ENCODE measurements at places on chromosomes 11 and 22. TPM values are rescaled to one million over a fixed set of nuclear protein-coding genes. Genes with fewer than 3 reads are reported as not detected.

XKR3 gene
- total RNA-seq = not detected

KRTAP5-10 gene
- not detected for total RNA-seq

NKAPD1 gene
- total RNA-seq = 27.8 TPM

CD3E gene
- not detected for total RNA-seq

CRYBB3 gene
- total RNA-seq = not detected

SCGB1D2 gene
- total RNA-seq = not detected

SNX32 gene
- not detected for total RNA-seq

CNGA4 gene
- total RNA-seq = not detected

SHISAL1 gene
- total RNA-seq = 49.6 TPM

PAMR1 gene
- total RNA-seq = not detected

LIF gene
- total RNA-seq = 11.1 TPM

DCHS1 gene
- 5.4 TPM for total RNA-seq

DNA sequence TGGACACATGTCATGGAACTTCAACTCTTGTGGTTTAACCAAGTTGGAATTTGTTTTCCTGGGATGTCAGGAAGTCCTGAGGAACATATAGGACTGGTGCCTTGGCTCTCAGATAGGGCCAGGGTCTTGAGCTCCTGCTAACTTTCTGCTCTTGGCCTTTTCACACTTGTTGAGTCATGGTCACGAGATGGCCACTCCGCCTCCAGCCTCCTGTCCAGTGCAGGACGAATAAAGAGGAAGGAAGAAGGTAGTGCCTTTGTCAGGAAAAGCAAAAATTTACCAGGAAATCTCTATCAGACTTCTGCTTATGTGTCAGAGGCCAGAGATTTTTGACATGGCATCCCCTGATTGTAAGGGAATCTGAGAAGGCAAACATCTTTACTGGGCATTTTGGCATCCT, 89.1 kb upstream of the ARHGAP20 start:
- DNase-seq = no peak

GRCh38 chr22:26330971-26331625, 98.0 kb upstream of the ASPHD2 start:
- DNase-seq = peak; percentile 25

DNA sequence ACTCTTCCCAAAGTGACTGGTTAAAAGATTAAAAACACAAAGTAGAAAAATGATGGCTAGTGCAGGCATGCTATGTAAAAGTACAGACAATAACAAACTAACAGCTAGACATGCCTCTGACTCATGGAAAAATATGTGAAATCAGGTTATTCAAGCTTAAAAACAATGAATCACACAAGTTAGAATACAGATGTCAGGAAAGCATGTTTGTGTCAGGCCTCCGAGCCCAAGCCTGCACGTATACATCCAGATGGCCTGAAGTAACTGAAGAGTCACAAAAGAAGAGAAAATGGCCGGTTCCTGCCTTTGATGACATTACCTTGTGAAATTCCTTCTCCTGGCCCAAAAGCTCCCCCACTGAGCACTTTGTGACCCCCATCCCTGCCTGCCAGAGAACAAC, 110.1 kb downstream of the NOX4 start:
- peak; percentile 78 for DNase-seq

GRCh38 chr11:33910296-33910957, 18.6 kb upstream of the LMO2 start:
- DNase-seq = peak; percentile 32

DNA sequence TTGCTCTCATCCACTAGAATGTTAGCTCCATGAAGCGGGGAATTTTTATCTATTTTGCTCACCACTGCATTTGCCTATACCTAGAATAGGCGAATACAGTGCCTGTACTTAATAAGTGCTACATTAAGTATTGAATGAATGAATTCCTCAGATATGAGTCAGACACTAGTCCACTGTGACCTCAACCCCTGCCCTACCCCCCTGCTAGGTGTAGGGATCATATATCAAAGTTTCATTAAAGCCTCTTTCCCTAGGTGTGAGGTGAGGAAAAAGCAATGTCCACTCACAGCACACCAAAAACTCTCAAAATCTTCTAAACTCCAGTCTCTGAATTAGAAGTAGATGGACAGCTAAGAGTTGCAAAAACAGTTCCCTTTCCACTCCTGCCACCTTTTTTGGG, 9.8 kb upstream of the PSMA1 start:
- no peak for DNase-seq

DNA sequence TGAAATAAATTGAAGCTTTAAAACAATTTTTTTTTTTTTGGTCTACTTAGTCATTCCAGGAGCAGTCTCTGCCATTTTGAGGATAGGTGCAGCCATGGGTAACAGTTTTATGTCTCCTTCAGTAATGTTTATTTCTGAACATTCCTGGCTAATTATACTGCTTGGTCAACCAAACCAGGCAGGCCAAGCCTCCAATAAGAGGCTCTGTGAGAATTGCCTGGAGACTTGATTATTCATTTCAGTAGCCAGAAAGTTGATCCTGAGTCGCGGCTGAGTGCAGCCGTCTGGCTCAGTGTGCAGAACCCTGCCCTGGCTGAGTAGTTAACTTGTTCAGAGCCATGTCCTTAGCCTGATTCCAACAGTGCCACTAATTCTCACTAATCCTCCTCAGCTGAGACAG, 364.0 kb upstream of the FAT3 start:
- DNase-seq = peak; percentile 26

GRCh38 chr11:35134403-35135148, 4.4 kb upstream of the CD44 start:
- no peak for DNase-seq

- DNase-seq = no peak
These were observed 28.5 kb upstream of the TLCD5 start for GRCh38 chr11:120296554-120296953.

DNA sequence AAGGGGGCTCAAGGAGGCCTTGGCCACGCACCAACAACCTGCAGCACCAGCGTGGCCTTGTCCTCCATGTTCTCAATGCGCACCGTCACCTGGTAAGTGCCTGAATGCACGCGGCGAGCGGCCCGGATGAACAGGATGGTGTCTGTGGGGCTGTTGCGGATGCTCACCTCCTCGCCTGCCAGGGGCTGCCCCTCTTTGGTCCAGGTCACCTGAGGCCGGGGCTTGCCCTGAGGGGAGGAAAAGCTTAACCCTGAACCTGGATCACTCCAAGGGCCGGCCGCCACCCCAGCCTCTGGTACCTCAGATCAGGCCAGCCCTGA, 19.0 kb downstream of the MYBPC3 start:
- no peak for DNase-seq

DNA sequence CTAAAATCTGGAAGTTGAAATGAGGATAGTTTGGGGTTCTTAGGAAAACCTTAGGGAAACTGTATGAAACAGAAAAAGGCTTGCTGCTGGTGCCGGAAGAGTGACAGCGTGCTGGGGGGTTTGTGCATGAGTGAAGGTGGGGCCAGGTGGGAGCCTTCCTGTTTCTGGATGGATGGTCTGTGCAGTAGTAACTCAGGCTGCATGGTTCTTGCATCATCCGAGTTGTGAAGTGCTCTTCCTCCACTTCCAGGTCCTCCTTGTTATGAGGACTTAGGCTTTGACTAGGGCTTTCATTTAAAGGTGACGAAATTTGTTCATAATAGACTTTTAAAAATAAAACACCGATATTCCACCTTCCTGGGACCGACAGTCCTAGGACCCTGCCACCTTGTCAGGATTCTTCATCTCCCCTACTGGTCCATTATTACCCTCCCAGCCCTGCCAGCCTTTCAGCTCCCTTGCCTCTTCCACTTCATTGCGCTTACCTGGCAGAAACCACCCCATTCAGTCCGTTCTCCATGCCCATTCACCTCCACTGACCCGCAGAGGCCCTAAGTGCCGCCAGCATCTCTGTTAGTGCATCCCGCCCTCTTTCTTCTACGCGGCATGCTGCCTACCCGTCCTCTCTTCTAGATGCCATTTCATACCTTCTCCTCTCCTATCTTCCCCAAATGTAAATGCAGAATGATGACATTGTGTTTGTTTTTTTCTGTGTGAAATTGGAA, 47.3 kb downstream of the PPFIA1 start:
- no peak for DNase-seq

DNA sequence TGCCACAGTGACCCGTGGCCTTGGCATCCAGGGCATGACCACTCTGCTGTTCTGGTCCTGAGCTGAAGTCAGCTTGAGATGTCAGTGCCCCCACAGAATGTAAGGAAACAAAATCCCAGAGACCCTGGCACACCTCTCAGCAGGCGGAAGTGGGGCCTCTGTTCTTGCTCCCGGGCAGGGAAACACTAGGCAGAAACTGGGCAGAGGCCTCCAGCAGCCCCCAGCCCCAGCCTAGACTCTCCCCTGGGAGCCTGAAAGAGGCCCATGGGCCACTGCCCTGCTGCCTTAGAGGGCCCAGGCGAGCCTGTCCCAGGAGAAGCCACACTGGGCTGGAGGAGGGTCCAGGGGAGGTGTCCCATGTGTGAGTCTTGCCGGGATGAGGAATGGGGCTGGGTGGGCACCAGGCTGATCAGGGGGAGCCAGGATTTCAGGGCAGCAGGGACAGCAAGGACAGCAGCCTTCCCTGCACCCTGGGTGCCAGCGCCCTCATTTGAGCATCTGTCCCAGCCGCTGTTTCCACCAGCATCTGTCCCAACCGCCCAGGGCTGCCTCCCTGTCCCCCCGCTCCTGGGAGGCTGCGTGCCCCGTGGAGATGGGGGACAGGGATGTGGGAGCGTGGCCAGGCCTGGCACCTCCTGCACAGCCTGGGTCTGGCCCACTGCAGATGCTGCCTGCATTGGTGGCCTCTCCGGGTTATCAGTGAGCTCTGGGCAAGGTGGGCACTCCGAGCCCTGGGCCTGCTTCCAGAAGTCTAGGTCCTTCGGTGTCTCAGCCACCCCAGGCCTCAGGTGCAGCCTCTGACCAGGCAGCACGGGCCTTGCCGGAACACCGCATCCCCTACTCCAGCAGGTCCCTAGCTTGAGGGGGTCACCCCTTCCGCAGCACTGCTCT, 1072.4 kb downstream of the BRD1 start:
- no peak for DNase-seq

- peak; percentile 94 for DNase-seq
These were observed 65.1 kb upstream of the PPARA start for GRCh38 chr22:46084943-46085827.

DNA sequence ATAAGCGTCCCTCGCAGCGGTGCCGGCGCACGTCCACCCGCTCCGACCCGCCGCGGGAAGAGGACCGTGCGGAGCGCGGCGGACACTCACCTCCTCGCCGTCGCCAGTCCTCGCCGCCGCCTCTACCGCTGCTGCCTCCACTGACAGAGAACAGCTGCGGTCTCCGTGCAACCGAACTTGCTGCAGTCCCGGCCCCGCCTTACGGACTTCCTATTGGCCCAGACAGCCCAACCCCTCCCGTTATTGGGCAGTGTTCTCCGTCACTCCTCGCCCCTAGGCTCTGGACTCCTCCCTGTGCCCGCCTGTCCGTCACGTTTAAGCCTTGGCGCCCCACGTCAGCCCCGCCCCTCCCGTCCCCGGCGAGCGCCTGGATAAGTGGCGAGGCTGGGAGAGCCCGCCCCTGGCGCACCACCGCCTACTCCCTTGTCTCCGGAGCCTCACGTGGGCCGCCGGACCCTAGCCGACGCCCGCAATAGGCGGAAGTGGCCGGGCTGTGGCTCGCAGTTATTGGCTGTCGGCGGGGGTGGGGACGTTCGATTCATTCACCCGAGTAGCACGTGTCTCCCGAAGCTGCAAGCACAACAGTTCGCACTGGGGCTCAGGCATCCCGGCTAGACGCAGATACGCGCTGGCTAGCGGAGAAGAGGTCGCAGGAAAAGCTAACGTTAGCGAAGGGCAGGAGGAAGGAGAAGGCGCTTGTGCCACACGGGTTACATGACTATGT, at the start of gene PC:
Gene PC (minus strand): TSS at position 152 of the 724 bp plus-strand sequence. CDS start 86,224 bp downstream, outside the sequence.
- DNase-seq = peak; percentile 100

DNA sequence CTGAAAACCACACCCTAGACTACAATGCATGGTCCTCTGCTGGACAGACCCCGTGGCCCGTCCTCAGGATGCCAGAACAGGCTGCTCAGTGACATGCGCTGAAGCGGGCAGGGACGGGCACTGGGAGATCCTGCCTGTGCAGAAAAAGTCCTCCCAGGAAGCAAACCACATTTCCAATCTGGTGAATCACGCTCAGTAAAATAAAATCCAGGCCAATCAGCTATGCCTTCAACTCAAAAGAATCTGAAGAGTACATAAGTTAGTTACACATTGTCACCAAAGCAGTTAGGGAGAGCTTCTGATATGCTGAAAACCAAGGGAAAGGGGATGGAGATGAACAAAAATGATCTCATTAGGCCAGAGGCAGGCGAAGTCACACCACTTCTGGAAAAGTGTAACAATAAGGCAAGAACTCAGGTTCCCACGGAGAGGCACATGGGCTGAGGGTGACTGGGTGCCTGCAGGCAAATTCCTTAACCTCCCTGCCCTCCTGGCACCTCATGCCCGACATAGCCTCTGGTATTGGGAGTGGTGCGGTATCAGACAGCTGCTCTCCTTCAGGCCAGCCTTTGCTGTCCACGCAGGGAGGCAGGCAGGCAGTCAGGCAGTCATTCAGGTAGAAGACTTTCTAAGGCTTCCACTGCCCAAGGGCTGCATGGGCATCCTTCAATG, 66.4 kb downstream of the APOL5 start:
- DNase-seq = no peak

- no peak for DNase-seq
These were observed 12.2 kb upstream of the SUN2 start for GRCh38 chr22:38768036-38768435.

DNA sequence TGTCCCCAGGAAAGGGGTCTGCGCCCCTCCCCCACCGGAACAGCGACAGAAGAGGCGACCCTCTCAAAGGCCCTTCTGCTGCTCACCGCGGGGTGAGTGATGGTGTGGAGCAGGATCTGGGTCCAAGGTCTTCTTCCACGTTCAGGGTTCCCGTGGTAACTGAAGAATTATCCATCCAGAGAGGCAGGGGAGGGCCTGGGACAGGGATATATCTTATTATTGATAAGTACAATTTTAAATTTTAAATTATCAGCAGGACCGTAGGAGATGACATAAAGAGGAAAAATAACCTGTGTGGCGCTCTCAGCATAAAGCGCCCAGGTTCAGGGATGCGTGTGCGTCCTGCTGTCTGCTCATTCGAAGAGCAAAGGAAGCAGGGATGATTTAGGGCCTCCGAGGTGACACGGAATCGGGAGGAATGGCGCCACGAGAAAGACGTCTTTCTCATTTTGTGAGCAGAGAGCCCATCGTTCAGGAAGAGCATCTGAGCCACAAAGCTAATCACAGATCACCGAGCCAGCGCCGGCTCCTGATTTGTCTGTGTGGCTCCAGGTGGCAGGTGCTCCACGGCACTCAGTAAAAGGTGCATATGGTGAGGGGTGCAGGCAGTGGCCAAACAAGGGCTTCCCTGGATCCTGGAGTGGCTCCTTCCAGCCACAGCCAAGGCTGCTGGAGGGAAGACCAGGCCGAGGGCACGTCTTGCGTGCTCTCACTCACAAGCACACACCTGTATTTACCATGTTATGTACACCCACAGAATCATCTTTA, 19.3 kb downstream of the KRTAP5-5 start:
- DNase-seq = no peak

DNA sequence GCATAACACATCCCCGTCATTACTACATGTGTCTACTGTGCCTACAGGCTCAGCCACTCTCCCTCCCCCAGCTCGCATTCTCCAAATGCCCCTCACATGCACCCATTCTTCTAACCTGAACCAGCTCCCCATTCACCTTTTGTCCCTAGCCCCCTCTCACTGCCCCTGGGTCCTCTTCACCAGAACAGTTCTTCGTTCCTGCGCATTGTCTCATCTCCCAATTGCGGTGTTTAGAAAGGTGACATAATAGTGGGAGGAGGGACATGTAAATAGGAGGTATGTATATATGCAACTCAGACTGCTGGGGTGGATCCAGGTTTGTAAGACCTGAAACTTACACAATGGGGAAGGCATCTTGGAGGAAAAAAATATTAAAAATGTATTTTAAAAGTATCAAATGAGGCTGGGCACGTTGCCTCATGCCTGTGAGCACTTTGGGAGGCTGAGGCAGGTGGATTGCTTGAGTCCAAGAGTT, 4.7 kb upstream of the VSIG2 start:
- DNase-seq = no peak

Measured in MG63 (cell line).